Epithelial cell of proximal tubule (primary cell): ENCODE measurements at places on chromosomes 2 and 18.

GRCh38 chr18:34114996-34115395 lies 109.7 kb downstream of the NOL4 start:
- no peak for DNase-seq

GRCh38 chr2:102591491-102592045 lies 27.8 kb upstream of the SLC9A2 start:
- no peak for DNase-seq

DNA sequence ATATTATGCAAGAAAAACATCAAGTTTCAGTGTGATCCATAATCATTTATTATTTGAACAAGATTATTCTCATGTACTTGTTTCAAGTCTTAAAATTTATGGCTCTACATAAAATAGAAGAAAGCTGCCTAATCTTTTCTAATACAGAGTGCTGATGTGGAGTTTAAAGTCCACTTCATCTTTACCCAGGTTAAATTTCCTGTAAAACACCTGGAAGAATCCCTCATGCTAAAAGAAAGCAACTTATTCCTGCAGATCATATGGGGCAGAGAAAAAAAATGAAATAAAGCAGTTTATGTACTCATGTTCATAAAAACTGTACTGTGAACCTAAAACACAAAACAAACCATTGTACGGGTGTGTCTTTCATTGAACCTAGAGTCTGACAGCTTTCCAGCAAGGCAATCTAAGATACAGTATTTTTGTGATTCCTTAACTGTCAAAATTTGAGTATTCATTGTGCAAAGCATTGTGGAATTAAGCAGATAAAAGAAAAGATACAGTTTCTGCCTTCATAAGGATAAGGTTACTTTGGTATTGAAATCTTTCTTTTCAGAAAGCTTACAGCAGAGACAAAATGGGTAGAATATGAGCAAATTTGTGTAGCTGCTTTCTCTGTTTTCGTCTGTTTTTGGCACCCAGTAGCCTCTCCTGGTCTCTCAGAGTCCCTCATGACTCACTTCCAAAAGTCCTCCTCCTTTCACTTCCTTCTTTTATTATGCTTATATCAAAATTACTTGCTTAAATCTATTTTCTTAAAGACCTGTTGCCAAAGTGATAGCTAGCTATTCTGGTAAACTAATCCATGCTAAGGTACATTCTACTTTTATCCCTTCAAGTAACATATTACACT lies 26.9 kb upstream of the GLS start:
- no peak for DNase-seq

- no peak for DNase-seq
Observed at GRCh38 chr2:11990576-11990975, 244.1 kb downstream of the LPIN1 start.

- no peak for DNase-seq
Observed at GRCh38 chr2:239008677-239009588, 161.0 kb downstream of the TWIST2 start.

DNA sequence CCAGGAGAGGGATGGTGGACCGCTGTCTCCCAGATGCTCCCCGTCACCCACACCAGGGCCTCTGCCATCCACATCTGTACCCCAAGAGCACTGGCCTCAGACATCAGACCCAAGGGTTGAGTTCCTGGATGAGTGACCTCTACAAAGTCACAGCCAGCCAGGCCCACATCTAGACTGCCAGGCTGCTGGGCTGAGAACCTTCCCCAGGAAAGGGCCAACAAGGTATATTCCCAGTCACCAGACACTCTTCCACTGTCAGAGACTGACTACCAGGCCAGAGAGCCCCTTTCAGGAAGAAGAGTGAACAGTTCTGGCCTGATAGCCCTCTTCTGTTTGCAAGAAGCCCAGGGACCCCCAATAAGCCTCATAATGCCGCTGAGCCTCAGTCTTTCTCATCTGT lies 44.3 kb downstream of the C1QL2 start:
- DNase-seq = no peak

- DNase-seq = no peak
Observed at GRCh38 chr18:26928670-26929313, 63.3 kb upstream of the AQP4 start.

- no peak for DNase-seq
Observed at GRCh38 chr2:21451403-21451802, 327.6 kb downstream of the TDRD15 start.

DNA sequence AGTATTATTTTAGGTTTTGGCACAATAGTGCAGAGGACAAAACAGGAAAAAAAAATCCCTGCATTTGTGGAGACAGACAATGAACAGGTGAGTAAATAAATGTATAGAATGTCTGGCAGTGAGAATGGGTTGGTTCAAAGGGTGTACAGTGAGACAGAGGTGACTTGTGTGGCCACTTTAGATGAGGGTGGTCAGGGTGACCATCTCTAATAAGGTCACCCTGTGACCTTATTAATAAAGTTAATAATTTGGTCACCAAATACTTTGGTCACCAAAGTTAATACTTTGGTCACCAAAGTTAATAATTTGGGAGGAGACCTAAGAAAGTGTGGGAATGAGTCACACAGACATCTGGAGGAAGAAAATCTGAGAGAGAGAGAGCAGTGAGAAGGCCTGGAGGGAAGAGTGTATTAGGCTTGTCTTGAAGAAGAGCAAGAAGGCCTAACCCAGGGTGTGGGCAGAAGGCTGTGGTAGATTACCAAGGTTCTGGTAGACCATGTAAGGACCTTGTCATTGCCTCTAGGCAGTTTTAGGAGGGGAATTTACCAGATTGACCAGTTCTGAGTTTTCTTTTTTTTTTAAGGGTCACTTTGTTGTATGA lies 1368.4 kb upstream of the CELF4 start:
- DNase-seq = no peak

GRCh38 chr18:25724121-25724520 lies 366.3 kb downstream of the SS18 start:
- peak; percentile 25 for DNase-seq

DNA sequence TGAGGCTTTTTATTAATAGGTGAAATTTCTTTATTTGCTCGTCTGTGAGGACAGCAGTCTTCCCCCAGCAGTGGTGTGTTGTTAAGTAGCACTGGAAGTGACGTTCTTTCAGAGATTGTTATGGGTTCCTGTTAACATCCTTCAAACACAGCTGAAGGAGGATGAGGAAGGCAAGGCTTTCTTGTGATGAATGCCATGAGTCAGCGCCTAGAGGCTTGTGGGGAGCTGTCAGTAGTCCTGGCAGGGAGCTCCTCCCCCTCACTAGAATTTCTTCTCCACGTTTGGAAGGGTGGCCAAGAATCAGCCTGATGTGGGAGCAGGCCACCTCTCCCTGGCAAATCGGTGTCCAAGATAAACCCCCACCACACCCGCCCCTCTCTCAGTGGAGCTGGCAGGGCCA lies 113.2 kb downstream of the ARHGEF4 start:
- DNase-seq = no peak

- no peak for DNase-seq
Observed at GRCh38 chr2:109721135-109721534, 73.0 kb upstream of the RGPD5 start.
